ENCODE measurements at places on chromosomes 6 and 20.

DNA sequence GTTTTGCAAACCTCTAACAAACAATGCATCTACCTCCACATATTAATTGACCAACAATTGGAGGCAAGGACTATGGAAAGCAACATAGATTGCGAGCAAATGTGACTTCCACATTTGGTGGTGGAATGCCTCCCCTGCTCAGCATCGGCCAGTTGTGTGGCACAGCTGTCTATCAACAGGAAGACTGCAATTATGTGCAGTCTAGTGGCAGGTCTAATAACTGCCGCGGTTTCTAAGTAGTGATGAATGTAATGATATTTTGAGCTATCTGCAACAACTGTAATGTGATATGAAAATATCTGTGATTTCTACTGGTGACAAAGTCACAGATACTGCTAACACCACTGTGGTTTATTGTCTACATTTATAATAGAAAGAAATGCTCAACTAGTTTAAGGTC, 56.8 kb downstream of the NCR2 start:
- no peak for DNase-seq

GRCh38 chr6:71321314-71321713, 32.7 kb downstream of the OGFRL1 start:
- DNase-seq: no peak

DNA sequence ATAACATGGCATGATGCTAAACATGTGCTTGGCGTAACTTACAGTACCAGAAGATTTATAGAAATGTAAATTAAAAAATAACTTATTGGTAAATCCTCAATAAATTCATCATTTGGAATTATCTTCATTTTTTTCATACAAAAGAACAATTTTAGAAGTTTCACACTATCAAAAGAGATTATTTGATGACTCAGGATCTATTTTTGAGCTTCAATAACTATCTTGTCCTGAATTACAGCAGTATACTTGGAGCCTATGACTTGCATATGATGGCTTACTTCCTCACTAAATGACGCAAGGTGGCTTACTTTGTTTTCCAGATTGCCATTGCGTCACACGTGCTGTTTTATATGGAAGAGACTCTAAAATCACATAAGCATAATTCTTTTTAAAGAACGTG, 49.2 kb downstream of the KHDRBS2 start:
- DNase-seq: no peak

- DNase-seq: no peak
These were observed 6.6 kb downstream of the DLL1 start for GRCh38 chr6:170284126-170284773.

- DNase-seq: no peak
These were observed 67.4 kb downstream of the STMND1 start for GRCh38 chr6:17169291-17169690.

GRCh38 chr6:151232899-151233298, 6.9 kb upstream of the AKAP12 start:
- DNase-seq: no peak

- DNase-seq: peak; percentile 95
These were observed 37.4 kb downstream of the ATXN1 start for GRCh38 chr6:16723826-16724225.

DNA sequence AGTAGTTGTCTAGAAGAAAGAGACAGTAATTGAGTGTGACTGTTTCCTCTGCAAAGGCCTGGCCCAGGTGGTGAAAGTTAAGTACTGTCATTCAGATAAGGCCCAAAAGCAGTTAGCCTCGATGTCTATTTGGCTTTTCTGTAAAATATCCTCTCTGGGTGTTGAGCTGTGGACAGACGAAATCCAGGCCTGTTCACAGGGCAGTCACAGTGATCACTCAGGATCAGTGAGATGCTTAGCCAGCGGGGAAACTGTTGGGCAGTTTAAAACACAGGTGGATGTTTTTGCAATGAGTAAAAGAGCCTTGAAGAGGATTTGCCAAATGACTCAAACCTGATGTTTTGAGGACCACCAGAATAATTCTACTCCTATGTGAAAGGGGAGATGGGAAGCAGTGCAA, 22.0 kb upstream of the PRDM1 start:
- no peak for DNase-seq
